Stimulated activated CD4-positive, alpha-beta T cell treated with anti-CD3 and anti-CD28 coated beads, Interleukin-12 subunit alpha, Interleukin-12 subunit beta, amount 100 ng/mL, for 48 hours (primary cell): ENCODE measurements at places on chromosomes 2 and 18.

- no peak for DNase-seq
These were observed 508.8 kb downstream of the DSC3 start for GRCh38 chr18:30533716-30534115.

DNA sequence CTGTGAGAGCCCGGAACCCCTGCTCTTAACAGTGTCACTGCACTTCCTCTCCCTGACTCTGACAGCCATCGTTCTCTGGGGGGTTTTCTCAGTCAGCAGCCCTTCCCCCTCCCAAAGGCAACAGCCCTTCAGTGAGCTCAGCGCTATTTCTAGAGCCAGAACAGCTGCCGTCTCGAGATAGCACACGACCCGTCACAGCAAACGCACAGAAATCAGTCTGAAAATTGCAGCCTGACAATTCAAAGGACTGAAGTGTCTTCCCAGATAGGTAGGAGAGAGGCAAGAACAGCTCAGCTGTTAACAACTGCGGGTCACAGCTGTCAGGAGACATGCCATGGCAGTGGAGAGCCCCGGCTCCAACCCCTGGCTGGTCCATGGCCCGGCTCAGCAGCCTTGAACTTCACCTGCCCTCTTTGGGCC, 45.4 kb downstream of the ST8SIA5 start:
- no peak for DNase-seq

GRCh38 chr2:226971084-226971483, 135.2 kb downstream of the RHBDD1 start:
- DNase-seq = no peak

- DNase-seq = peak; percentile 46
These were observed 204.5 kb downstream of the ARL4C start for GRCh38 chr2:234292205-234292961.

DNA sequence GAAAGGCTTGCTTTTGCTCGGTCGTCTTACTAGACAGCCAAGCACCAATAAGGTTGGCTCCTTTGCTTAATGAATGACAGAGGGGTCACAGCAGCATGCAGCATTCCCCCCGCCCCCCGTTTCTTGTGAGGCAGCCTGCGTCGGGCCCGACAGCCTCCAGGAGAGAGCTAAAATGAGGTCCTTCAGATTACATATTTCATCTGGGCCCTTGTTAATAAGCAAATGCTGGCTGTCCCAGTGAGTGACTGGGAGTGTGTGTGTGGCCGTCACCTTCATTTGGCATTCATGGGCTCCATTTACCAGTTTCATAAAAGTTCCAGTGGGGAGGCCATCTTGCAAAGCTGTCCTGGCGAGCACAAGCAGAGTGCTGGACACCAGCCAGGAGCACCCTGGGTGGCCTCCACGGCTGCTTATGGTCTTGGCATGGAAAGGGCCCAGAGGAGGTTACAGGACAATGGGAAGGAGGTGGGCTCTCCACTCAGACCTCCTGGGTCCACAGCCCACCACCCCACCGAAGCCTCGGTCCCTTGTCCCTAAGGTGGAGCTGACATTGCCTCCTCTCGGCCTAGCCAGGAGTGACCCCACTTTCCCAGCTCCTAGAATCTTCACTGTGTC, 37.2 kb downstream of the ODC1 start:
- no peak for DNase-seq

DNA sequence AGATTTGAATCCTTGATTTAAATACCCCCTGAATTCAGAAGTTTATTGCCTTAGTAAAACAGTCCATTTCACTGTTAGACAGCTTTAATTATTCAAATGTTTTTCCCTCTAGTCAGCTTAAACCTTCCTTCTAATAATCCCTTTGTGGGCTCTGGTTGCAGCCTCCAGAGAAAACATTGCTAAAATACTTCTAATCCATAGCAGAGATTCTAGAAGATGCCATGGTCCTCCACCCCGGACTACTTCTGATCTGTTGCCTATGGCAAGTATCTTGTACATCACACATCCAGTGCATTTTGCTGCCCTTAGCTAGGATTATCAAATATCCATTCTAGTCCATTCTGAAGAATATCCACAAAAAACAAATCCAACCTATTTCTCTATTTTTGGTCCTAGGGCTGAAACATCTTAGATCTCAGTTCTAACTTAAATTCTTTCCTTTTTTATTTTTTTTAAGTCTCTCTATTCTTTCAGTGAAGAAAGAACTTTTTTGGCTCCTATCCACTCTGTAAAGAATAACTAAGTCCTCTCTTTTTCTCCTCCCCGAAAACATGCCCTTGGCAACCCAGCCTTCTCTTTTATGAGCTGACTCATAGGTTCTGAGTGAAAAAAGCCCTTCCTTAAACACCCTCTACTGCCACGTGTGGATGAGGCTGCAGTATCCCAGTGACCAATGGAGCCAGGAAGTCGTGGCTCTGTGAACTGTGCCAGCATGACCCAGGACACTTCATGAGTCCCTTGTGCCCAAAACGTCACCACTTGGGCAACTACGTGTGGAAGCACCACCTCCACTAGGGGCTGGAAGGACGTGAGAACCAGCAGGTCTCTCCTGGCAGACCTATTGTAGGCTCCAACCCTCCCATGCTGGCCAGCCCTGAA, 349.8 kb downstream of the TNS1 start:
- no peak for DNase-seq

DNA sequence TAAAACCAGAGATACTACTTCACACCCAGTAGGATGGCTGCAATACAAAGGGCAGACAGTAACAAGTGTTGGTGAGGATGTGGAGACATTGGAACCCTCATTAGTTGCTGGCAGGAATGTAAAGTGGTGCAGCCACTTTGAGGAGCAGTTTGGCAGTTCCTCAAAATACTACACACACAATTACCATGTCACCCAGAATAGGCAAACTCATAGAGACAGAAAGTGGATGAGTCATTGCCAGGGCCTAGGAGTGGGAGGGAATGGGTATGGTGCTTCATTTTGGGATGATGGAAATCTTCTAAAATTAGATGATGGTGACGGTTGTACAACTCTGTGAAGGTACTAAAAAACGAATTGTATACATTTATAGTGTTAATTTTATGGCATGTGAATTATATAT, 54.8 kb downstream of the ATP9B start:
- DNase-seq = no peak

GRCh38 chr2:46025081-46025480, 272.1 kb upstream of the EPAS1 start:
- no peak for DNase-seq

GRCh38 chr2:214203744-214204289, 207.0 kb upstream of the VWC2L start:
- DNase-seq = no peak

GRCh38 chr2:168907940-168908662, 7.0 kb downstream of the G6PC2 start:
- no peak for DNase-seq

DNA sequence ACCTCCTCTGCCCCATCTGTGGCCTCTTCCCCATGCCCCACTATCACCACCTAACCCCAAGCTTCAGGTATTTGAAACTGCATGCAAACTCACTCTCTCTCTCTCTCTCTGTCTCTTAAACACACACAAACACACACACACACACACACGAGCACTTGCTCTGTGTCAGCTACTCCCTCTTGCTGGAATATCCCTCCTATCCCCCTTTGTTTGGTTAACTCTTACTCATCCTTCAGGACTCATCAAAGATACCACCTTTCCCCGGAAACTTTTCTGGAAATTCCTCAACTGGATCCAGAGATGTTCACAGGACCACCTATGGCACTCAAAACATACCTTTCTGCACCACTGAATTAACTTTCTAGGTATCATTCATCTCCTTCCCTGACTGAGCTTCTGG, 222.8 kb upstream of the TMEM200C start:
- DNase-seq = no peak

DNA sequence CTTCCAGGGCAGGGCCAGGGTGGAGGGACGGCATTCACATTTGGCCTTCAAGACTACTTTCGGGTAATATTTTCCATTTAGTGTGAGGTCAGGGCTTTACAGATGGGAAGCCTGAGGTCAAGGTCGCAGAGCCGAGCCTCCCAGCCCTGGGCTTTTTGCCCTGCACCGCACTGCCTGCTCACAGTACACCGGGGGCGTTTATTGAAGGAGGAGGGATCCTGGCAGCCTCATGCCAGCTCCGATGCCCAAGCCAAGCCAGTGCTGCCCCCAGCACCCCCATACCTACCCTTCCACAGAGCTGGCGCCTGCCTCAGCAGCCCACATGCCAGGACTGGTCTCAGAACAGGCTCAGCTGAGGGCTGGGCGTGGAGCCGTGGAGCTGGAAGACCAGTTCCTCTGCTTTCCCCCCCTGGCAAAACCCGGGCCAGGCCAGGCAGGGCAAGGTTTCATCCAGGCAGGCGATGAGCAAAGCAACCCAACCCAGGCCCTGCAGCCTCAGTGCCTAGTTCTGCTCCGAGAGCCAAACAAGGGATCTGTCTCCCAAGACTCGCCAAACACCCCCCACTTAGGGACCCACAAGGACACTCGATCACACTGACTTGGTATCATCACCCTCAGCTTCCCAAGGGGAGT, 11.9 kb downstream of the SDC1 start:
- DNase-seq = no peak

DNA sequence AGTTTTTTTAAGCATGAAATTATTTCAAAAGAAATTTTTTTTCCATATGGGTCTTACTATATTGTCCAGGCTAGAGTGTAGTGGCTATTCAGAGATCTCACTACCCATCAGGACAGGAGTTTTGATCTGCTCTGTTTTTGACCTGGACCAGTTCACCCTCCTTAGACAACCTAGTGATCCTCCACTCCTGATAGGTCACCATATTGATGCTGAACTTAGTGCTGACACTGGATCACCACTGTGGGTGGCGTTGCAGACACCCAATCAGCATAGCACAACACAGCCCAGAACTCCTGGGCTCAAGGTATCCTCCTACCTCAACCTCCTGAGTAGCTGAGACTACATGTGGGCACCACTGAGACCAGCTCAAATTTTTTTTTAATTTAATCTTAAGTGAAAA, 8.2 kb downstream of the OLA1 start:
- DNase-seq = no peak

DNA sequence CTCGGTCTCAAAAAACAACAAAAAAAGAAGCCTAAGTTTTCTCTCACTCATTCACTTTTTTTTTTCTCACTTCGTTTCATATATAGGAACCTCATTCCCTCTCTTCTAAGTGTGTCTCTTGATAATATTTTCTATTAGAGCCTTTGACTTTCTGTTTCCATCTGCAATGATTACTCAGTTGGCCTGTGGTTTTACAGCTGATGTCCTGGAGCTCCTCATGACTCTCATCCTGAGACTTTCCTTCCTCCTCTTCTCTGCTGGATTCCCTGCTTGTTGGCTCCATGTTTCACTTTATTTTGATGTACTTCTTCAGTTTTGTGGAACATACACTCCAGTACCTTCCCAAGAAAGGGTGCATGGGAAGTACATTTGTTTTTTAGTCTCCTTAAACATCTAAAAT, 154.2 kb upstream of the GATA6 start:
- no peak for DNase-seq

DNA sequence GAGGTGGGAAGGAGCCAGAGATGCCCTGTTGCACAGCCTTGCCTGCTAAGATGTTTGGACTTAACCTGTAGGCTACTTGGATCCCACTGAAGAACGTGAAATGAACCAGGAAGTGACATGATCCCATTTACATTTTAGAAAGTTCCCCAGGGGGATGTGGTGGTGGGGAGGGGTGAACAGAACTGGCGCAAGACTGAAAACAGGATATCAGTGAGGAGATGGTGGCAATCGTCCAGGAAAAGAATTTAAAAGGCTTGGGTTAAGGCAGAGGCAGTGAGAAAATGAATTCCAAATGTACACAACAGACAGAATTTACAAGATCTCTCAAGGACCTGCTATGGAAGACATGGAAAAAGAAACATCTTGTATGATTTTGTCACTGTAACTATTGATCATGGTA, 42.3 kb downstream of the SULT1C2 start:
- no peak for DNase-seq

DNA sequence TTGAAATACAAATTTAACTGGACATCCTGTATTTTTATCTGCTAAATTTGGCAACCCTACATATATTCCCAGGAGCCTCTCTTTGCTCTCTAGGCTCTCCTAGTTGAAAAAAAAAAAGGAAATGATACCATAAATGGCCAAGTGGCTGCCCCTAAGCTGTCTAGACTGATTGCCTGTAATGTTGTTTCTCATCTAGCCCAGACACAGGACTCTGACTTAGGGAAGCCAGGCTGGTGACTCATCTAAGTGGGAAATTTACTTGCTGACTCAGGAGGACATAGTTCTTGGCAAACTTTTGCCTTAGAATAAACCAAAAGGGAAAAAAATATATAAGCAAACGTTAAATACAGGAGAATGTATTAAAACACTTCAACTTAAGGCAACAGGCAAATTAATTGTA, 14.6 kb upstream of the ITGAV start:
- DNase-seq = no peak

DNA sequence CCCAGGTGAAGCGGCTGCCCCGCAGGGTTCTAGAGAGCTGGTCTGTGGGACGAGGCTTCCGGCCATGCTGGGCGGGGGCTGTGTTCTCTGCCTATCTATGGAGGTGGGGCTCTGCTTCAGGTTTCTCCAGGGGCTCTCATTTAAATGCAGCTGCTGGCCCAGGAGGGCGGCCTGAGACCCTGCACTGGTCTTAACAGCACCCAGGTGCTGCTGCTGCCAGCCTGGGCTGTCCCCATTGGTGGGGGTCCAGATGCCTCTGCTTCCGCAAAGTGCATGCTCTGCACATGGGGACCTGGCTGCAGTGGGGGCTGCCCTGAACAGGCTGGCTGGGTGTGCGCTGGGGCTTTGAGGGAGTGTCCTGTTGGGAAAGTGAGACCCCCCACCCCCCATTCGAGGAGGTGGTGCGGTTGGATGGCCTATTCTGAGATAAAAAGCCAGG, 29.7 kb upstream of the ALLC start:
- DNase-seq = no peak

DNA sequence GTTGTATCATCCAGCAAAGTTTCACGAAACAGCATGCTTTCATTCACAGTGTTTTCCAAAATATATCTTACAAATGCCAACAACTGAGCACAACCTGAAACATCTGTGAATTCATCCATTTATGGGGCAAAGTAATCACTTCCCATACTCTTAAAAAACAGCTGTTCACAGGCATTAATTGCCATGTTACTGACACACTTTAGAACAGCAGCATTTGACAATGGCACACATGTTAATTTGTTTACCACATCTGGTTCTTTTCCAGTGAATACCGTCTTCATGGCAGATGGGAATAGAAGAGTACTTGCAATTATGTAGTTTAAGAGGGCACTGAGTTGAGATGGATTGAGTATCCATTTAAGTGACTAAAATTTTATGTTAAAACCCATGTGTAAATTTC, 347.4 kb upstream of the LRP1B start:
- DNase-seq = no peak

- no peak for DNase-seq
These were observed 1093.5 kb downstream of the RPIA start for GRCh38 chr2:89784960-89785359.

DNA sequence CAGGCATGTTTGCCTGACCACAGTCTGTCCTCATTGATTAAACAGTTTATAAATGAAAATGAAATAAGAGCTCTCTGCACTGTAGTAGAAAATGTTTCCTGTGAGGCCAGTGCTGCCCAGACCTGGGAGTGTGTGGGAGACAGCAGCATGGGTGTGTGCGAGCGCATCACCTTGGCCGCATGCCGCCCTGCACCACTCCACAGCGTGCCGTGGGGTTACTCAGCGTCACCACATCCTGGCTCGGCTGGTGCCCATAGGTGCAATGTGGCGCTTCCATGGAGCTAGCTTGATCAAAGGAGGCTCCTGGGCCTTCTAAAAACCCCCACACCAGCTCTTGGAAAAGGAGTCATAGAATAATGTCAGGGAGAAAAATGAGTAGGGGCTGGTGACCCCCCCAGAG, 76.0 kb upstream of the EPC2 start:
- DNase-seq = no peak
